ENCODE measurements at places on chromosomes 4 and X.

GRCh38 chr4:32826169-32826568 is 2106.0 kb downstream of the PCDH7 start:
- DNase-seq: peak; percentile 11
- no peak overlapping the region for H3K4me3 ChIP-seq
- H3K4me1 ChIP-seq: no peaks in the 10 kb centered on the region
- H3K27ac ChIP-seq: no peak overlapping the region
- no peaks in the 10 kb centered on the region for H3K27me3 ChIP-seq

DNA sequence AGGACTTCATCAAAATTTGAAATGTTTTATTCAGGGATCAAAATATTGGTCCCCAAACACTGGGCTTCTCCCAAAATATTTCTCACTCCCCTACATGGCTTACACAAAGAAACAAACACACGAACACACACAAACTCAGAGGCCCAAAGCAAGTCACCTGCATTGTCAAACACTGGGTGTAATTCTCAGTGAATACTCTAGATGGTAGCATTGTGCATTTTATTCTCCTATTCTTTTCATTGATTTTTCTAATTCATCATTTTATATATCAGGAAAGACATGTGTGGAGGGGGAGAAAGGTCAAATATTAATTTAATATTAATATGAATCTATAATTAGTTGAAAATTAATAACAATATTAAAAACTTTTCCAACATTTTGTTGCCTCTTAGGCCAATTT is 72.3 kb upstream of the TNMD start:
- DNase-seq: no peak
- H3K36me3 ChIP-seq: no peaks in the 10 kb centered on the region
- no peak overlapping the region for H3K27ac ChIP-seq
- H3K4me1 ChIP-seq: no peaks in the 10 kb centered on the region
- H3K27me3 ChIP-seq: no peaks in the 10 kb centered on the region

DNA sequence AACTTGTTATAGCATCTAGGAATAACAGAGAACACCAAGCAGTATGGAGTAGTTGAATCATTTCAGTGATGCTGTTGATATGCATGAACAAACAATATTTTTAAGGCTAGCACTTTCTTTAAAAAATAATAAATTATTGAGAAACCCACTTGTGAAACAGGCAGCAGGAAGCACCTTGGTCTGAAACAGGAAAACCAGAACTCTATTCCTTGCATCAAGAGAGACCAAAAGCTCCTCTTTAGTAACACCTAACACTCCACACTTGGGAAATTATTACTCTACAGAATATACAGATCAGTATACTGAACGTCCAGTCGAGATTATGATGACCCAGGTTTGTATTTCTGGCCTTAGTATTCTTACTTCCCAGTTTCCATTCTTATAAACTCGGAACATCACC is 129.0 kb downstream of the ARAP2 start:
- H3K4me3 ChIP-seq: no peak overlapping the region
- no peaks in the 10 kb centered on the region for H3K36me3 ChIP-seq
- H3K4me1 ChIP-seq: no peaks in the 10 kb centered on the region
- DNase-seq: no peak

GRCh38 chr4:139184129-139184528 is 7.1 kb upstream of the ELF2 start:
- no peaks in the 10 kb centered on the region for H3K27me3 ChIP-seq
- no peaks in the 10 kb centered on the region for H3K4me1 ChIP-seq
- H3K36me3 ChIP-seq: no peaks in the 10 kb centered on the region
- DNase-seq: no peak
- no peak overlapping the region for H3K27ac ChIP-seq

- H3K36me3 ChIP-seq: no peaks in the 10 kb centered on the region
- H3K4me1 ChIP-seq: no peaks in the 10 kb centered on the region
- H3K27me3 ChIP-seq: no peaks in the 10 kb centered on the region
- no peak for DNase-seq
Measured at GRCh38 chr4:2290488-2290887, 28.6 kb upstream of the MXD4 start.

GRCh38 chr4:156961196-156962057 is 10.2 kb downstream of the PDGFC start:
- H3K27ac ChIP-seq: no peak overlapping the region
- no peaks in the 10 kb centered on the region for H3K4me1 ChIP-seq
- no peak overlapping the region for H3K4me3 ChIP-seq
- H3K36me3 ChIP-seq: no peaks in the 10 kb centered on the region

GRCh38 chr4:6049985-6050384 is 31.8 kb upstream of the C4orf50 start:
- H3K4me1 ChIP-seq: no peaks in the 10 kb centered on the region
- H3K27me3 ChIP-seq: no peaks in the 10 kb centered on the region
- H3K27ac ChIP-seq: no peak overlapping the region
- DNase-seq: no peak
- H3K36me3 ChIP-seq: no peaks in the 10 kb centered on the region
- no peak overlapping the region for H3K4me3 ChIP-seq

Data from iPS DF 6.9 (cell line).